Activated T-helper 9 cell treated with anti-CD3 and anti-CD28 coated beads, Interleukin-2, amount 50 U/mL, for 16 hours (primary cell): ENCODE measurements at places on chromosomes 12 and 14.

DNA sequence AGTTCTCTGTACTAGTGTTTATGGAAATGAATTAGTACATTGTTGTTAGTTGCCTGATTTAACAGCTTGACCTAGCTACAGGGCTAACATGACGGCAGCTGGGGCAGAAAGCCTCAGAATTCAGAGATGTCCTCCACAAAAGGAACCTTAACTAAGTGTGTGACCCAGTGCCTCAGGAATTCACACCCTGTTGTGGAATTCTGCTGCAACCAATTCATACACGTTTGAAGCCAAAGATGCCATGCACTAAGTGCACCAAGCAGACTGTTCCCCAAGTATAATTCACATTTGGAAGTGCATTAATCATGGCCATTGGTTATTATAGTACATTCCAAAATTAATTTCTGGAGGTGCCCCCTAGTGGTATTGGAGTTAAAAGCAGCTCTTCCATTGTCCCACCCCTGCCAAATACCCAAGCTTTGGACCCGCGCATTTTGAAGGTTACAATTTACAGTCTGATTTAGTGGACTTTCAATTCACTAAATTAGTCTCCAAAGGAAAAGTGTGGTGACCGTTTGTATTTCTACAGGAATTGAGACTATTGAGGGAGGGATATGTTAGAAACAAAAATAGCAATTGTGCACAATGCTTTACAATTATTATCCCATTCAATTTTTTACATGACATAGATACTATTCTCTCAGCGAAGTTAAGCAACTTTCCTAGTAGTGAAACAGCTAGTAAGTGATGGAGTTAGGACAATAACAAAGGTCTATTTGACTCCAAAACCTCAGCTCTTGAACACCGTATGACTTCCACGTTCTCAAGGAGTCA lies 85.9 kb downstream of the PAX9 start:
- DNase-seq = no peak

DNA sequence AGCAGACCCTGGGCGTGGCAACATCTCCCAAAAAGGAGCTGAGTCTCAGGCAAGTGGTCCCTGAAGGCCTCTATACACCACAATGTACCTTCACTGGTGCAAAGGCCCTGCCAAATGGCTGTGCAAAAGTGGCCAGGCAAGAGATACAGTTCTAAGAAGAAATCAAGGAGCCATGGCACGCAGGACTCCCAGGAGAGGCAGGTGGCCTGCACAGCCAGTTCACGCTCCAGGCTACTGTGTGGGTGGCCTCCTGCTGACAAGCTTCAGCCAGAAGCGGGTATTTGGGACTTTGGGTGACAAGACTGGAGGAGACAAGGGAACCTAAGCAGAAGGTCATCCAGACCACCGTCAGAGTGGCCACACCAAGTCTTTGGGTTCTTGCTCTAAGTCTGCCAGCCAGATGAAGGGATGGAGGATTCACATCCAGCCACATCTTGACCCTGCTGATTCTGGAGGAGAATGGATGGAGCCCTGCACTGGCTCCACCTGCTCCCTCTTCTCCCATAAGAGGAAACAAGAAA lies 20.5 kb upstream of the ZFP36L1 start:
- no peak for DNase-seq

GRCh38 chr12:120687578-120688289 lies 785 bp downstream of the MLEC start:
- DNase-seq = peak; percentile 32

- no peak for DNase-seq
Measured at GRCh38 chr12:10368206-10369171, 21.4 kb downstream of the KLRK1 start.

- no peak for DNase-seq
Measured at GRCh38 chr12:74598819-74599218, 61.2 kb downstream of the ATXN7L3B start.

DNA sequence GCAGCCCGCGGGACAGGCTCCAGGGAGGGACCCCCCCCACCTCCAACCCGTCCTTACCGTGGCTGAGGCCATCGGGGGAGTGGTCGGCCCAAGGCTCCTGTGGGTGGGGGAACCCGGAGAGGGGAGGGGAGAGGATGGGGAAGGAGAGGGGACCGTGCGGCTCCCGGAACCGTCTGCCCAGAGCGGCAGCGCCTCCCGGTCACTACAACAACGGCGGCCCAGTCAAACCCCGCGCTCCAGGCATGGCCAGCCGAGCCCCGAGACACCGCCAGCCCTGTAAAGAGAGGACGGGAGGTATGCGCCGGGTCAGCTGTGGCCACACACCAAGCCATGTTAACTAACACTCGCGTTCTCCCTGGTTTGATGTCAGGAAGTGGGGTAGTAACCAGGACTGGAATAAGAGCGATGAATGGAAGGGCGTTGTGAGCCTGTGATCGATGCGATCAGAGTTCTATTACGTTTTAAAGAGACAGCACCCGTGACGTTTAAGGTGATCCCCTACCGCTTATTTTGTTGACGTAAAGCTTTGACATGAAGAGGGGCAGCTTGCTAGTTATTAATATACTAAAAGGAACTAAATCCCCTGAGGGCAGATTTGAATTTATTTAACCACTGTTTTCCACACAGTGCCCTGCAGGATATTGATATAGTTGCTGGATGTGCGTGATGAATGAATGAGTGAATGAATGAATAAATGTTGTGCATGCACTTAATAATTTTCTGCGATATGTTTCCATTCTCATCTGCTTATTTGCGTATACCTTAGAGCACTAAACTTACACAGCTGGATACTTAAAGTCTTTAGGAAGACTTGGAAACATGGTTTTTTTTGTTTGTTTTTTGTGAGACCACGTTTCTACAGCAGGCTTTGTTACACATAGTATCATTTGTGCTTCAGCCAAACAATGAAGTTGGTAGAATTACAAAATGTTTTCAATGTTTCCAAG lies at the start of gene POC1B:
Gene POC1B (minus strand): TSS at position 224 of the 947 bp plus-strand sequence. CDS start 152 bp downstream, at position 72.
- DNase-seq = peak; percentile 57

GRCh38 chr14:75434138-75434889 lies 6.5 kb downstream of the JDP2 start:
- DNase-seq = no peak

DNA sequence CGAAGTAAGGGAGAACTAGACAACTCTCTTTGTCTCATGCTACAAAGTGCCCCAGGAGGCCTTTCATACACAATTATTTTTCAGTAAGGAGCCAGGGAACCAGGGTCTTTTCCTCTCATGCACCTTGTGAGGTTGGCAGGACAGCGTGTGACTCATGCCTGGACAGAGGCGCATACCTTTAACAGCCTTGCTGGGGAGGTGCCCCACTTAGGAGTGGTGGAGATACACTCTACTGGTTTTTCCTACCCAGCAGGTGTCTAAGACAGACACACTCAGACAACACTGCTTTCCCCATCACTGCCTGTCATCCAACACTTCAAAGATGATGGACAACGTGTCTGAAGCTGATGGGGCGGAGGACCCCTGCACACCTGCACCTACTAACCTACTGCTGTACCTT lies 49.1 kb downstream of the B4GALNT3 start:
- DNase-seq = no peak

- DNase-seq = no peak
Measured at GRCh38 chr14:55352201-55352600, 59.4 kb downstream of the ATG14 start.

GRCh38 chr12:116950628-116951325 lies 40.0 kb downstream of the FBXW8 start:
- no peak for DNase-seq

- no peak for DNase-seq
Measured at GRCh38 chr12:7634561-7634960, 31.1 kb downstream of the APOBEC1 start.

- DNase-seq = no peak
Measured at GRCh38 chr12:106131676-106132075, 7.1 kb downstream of the NUAK1 start.

GRCh38 chr14:104110491-104111209 lies 25.1 kb downstream of the ASPG start:
- no peak for DNase-seq

DNA sequence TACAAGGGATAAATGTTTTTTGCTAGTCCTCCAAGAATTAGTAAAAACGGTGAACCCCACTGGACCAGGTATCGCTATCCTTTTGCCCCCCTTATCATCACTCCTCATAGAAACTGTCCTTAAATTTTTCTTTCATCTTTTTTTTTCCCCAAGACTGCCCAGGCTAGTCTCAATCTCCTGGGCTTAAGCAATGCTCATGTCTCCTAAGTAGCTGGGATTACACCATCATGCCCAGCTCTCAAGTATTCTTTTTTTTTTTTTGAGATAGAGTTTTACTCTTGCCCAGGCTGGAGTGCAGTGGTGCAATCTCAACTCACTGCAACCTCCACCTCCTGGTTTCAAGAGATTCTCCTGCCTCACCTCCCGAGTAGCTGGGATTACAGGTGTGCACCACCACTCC lies 9.7 kb downstream of the IRF2BPL start:
- DNase-seq = no peak

DNA sequence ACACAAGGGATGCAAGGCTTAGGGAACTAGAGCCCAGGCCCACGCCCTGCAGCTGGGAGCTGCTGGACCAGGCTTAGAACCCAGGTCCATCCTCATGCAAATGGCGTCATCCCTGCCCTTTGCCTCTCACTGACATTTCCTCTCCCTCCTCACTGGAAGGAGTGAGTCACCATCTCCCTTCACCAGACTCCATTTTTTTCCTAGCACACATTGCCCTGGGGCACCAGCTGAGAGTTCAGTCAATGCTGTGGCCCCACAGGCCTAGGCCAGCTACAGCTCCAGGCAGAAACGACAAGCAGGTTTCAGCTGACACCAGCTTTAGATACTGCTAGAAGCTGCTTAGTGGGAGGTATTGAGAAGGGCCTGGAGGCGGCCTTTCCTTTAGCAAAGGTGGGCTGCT lies 98.9 kb downstream of the RIMBP2 start:
- DNase-seq = no peak

- no peak for DNase-seq
Measured at GRCh38 chr14:73752297-73752992, 38.3 kb upstream of the PNMA1 start.

DNA sequence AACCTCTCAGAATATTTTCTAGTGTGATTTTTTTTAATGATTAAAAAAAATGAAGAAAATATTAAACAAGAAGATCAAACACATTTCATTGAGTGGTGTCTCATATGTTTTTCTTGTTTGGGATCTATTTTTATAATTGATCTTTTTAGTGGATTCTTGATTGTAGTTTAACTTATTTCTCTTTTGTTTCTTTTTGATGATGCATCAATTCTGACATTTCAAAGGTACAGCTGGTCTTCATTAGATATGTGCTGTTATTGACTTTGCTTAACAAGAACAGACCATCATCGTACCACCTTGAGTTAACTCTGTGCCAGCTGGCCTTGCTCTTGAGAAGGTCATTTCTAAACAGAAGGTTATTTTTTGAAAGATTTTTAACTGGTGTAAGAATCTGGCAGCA lies 45.8 kb upstream of the FGD4 start:
- DNase-seq = no peak

GRCh38 chr12:113075137-113075683 lies 18.7 kb downstream of the DTX1 start:
- no peak for DNase-seq

GRCh38 chr14:27305441-27305945 lies 707.7 kb upstream of the NOVA1 start:
- DNase-seq = no peak

DNA sequence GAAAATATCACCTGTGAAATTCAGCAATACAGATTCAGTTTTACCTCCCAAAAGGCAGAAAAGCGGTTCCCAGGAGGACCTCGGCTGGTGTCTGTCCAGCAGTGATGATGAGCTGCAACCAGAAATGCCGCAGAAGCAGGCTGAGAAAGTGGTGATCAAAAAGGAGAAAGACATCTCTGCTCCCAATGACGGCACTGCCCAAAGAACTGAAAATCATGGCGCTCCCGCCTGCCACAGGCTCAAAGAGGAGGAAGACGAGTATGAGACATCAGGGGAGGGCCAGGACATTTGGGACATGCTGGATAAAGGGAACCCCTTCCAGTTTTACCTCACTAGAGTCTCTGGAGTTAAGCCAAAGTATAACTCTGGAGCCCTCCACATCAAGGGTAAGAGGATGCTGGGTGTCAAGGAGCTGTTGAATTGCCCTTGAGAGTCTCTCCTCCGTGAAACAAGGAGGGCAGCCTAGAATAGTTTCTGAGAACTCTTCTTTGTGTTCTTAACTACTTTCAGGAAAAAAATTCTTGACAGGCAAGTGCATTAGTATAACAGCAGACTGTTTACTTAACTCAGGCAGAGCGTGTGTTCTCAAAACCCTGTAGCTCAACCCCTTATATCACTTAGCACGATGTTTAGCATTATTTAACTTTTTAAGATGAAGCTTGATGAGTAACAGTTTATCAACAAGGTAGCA lies 7.7 kb downstream of the TDP1 start:
- no peak for DNase-seq

DNA sequence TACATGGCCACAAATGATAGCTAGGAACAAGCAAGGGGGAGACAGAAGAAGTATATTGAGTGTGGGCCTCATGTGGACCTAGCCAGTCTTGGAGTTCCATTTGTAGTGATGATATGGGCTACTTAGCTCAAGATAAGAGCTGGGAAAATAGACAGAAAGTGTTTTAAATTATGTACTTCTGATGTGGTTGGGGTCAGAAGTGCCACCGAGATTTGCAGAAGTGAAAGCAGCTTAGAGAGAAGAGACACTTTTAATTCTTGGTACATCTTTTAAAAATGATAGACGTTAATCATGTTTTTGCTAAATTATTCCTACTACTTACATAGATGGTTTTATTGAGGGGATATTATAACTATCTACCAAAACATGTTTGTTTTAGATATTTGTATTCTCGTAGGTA lies 198.3 kb upstream of the PDZRN4 start:
- DNase-seq = no peak
